Activated CD8-positive, alpha-beta T cell treated with anti-CD3 and anti-CD28 coated beads for 36 hours (primary cell): ENCODE measurements at places on chromosomes 12 and 14. TPM values are rescaled to one million over a fixed set of nuclear protein-coding genes. Genes with fewer than 3 reads are reported as not detected.

DNA sequence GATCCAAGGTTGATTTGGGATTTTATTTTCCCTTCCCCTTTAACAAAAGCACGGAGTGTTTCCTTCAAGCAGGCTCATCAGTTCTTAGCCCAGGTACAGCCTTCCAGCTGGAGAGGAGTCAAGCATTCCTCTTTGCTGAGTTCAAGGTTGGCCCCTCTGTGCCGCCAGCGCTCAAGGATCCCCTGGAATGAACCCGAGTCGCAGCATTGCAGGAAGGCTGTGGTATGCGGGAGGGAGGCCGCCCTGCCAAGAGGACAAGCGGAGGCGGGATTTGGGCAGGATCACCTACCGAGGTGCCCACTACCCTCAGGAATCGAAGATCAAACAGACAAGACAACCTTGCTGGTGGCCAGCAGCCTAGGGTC is 53.9 kb upstream of the NCOR2 start:
- DNase-seq: no peak
- H3K27ac ChIP-seq: no peak overlapping the region
- no peaks in the 10 kb centered on the region for H3K4me1 ChIP-seq

DNA sequence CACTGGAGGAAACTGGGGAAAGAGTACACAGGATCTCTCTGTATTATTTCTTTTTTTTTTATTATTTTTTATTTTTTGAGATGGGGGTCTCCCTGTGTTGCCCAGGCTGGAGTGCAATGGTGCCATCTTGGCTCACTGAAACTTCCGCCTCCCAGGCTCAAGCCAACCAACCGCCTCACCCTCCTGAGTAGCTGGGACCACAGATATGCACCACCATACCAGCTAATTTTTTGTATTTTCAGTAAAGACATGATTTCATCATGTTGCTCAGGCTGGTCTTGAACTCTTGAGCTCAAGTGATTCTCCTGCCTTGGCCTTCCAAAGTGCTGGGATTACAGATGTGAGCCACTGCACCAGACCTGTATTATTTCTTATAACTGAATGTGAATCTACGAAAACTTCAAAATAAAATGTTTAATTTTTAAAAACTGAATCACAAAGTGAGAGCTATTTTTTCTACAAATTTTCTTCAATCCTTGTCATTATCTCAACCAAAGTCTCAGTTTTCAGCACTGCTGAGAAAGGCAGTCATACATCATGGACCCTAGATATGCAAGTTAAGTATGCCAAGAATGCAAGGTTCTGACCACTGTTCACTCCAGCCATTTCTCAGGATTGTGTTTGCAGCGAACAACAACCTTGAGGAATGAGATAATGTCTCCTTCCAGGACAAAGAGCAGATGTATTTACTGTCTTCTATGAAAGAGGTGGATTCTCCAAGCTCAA is 2.4 kb downstream of the EAPP start:
- no peak overlapping the region for H3K27ac ChIP-seq
- H3K4me1 ChIP-seq: peaks cover 38% of the 10 kb centered on the region
- no peak for DNase-seq
- no peak overlapping the region for H3K4me3 ChIP-seq

DNA sequence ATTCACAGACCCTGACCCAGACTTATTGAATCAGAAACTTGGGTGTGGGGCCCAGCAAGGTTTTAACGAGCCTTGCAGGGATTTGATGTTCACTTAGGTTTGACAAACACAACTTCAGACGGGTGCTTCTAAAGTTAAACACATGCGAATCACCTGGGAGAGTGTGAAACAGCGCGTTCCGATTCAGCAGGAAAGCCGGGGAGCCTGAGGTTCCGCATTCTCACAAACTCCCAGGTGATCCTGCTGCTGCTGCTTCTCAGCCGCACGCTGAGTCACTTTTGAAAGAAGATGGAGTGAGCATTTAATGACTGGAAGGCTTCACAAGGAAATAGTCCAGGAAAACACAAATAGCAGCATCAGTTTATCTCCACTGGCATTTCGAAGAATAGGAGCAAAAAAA is 44.2 kb upstream of the DDX11 start:
- H3K36me3 ChIP-seq: no peaks in the 10 kb centered on the region
- H3K4me1 ChIP-seq: no peaks in the 10 kb centered on the region
- DNase-seq: no peak
- H3K27ac ChIP-seq: no peak overlapping the region
- H3K27me3 ChIP-seq: no peaks in the 10 kb centered on the region
- no peak overlapping the region for H3K4me3 ChIP-seq

DNA sequence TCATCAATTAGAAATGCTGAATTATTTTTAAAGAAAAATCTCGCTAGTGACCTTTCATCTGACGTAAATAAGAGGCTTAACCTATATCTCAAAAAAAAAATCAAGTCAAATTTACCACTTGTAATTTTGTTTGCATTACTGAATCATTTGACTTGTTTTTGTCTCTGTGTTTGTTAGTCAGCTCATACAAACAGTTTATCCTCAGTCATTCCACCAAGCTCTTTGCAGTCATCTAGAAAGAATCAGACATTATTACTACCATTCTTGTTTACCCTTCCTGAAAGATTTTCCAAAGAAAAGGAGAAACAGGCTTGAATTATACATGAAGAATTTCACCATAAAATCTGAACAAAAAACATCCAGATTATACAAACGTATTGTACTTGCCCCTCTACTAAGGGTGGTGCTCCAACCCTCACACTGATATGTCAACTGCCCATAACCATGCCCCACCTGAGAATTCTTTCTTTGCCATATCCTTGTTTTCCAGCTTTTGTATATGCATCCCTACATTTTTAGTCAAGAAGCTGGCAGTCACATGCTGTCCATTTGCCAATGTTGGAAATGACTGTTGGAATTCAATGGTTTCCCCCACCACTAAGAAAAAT is 257.2 kb downstream of the PAWR start:
- no peak overlapping the region for H3K4me3 ChIP-seq
- H3K27ac ChIP-seq: no peak overlapping the region
- no peaks in the 10 kb centered on the region for H3K27me3 ChIP-seq
- DNase-seq: no peak
- H3K36me3 ChIP-seq: no peaks in the 10 kb centered on the region
- no peaks in the 10 kb centered on the region for H3K4me1 ChIP-seq

- H3K36me3 ChIP-seq: peaks cover 53% of the 10 kb centered on the region
- H3K27me3 ChIP-seq: no peaks in the 10 kb centered on the region
- peaks cover 6% of the 10 kb centered on the region for H3K4me1 ChIP-seq
- no peak for DNase-seq
Observed at GRCh38 chr12:11868027-11868426, 202.7 kb upstream of the BCL2L14 start.

- H3K27ac ChIP-seq: no peak overlapping the region
- H3K27me3 ChIP-seq: peaks cover 3% of the 10 kb centered on the region
- DNase-seq: no peak
Observed at GRCh38 chr14:51173863-51174262, 66.2 kb upstream of the TMX1 start.

DNA sequence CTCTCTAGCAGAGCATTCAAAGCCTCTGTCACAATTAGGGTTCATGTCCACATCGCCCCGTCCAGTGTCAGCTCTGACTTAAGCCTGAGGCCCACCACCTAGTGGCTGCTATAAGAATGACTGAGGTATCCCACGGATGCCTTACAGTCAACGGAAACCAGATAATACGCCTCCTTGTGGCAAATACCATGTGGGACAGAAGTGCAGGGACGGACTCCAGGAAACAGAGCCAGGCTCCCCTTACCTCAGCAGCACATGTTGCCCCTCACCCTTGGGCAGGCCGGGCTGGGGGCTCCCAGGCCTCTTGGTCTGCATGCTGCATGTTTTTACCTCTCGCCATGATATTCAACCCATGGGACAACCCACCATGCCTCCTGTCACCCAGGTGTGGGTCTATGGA is 86.3 kb downstream of the VWF start:
- peaks cover 2% of the 10 kb centered on the region for H3K4me1 ChIP-seq
- no peaks in the 10 kb centered on the region for H3K36me3 ChIP-seq
- peak; percentile 71 for DNase-seq

DNA sequence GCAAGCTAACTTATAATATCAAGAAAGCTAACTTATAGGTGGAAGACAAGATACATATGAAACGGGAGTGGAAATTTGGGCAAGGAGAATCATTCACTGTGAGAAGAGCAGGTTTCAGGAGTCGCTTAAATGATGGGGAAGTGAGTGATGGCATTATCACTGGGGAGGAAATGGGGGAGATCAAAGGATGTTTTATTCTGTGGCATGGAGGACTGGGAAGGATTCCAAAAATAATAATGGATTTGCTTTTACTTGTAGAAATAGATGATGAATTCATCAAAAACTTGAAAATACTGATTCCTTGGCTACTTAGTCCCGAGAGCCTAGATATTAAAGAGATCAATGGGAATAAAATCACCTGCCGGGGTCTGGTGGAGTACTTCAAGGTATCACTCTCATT is 47.8 kb downstream of the SAV1 start:
- no peak overlapping the region for H3K4me3 ChIP-seq
- H3K36me3 ChIP-seq: no peaks in the 10 kb centered on the region
- H3K27ac ChIP-seq: no peak overlapping the region
- no peak for DNase-seq
- H3K4me1 ChIP-seq: peaks cover 3% of the 10 kb centered on the region

MYRFL gene
- total RNA-seq: not detected

MED13L gene
- total RNA-seq: 41.8 TPM
